ENCODE measurements at places on chromosomes 2 and 18. TPM values are rescaled to one million over a fixed set of nuclear protein-coding genes. Genes with fewer than 3 reads are reported as not detected.

The AGXT gene
- not detected for total RNA-seq

The EMILIN1 gene
- 147 TPM for total RNA-seq

The SPHKAP gene
- not detected for total RNA-seq

The TTN gene
- total RNA-seq = under 0.01 TPM

The FNDC4 gene
- 17.1 TPM for total RNA-seq

The C2orf72 gene
- total RNA-seq = not detected

The EFR3B gene
- 0.16 TPM for total RNA-seq

The ALPG gene
- total RNA-seq = not detected

The TMEM182 gene
- 1.9 TPM for total RNA-seq

The COLEC12 gene
- 297 TPM for total RNA-seq

The DSG3 gene
- 0.36 TPM for total RNA-seq

The CAPN14 gene
- total RNA-seq = 0.32 TPM

The CD207 gene
- total RNA-seq = not detected

Measured in hair follicle dermal papilla cell (primary cell).